ENCODE measurements at places on chromosomes 4 and X.

- DNase-seq = no peak
These were observed 16.9 kb upstream of the TSR2 start for GRCh38 chrX:54423161-54423888.

DNA sequence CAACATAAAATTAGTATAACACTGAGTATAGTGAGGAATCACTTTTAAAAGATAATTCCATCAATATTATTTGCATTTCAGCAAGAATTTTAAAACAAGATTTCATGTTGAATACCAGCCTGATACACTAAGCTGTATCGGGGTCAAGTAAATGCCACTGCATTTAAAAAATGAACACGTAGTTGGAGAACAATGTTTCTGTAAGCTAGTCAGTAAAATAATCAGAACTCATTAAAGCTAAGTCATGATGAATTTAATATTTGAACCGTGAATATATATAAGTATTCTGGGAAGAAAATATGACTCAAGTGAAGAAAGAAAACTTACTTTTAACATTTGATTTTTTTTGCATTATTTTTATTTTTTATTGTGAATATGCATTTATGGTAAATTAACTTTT is 611.0 kb upstream of the PABPC4L start:
- no peak for DNase-seq

- no peak for DNase-seq
These were observed 32.1 kb downstream of the UBE2K start for GRCh38 chr4:39730072-39730471.

DNA sequence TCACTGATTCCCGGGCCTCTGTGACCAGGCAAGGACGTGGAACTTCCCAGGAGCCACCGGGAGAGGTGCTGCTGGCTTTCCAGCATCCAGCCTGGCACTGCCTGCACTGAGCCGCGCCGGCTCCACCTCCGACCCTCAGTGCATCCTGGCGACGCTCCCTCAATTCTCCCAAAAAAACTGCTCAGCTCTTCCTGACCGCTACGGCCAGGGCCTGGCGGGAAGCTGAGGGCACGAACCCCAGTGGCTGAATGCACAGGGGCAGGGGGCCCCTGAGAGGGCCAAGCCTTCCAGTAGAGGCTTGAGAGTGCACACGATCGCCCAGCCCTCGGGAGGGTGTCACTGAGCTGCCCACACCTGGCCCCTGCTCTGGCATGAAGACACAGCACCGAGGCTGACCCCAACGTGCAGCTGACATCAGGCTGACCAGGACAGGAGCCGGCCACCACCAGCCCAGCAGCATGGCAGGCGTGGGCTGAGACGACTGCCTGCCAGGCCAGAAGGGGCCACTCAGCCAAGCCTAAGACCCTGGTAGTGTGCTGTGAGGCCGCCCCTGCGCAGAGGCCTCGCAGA is 6.9 kb downstream of the CTBP1 start:
- DNase-seq = no peak

DNA sequence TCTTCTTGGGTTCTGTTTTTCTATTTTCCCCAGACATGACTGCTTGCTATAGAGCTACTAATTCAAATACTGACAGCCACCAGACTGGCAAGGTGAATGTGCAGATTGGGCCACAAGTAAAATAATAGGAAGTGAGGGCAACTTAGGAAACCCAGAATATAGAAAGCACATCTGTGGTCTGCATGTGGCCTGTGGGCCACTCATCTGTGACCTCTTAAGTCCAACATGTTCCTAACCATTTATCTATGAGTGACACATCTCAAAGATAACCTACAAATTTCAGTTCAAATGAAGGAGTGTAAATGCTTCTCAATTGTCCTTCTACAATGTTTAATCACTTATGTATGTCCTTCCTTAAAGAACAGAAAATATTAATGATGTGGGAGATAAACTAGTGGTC is 128.9 kb downstream of the REELD1 start:
- DNase-seq = no peak

GRCh38 chr4:20297261-20297660 is 45.6 kb downstream of the SLIT2 start:
- DNase-seq = no peak

DNA sequence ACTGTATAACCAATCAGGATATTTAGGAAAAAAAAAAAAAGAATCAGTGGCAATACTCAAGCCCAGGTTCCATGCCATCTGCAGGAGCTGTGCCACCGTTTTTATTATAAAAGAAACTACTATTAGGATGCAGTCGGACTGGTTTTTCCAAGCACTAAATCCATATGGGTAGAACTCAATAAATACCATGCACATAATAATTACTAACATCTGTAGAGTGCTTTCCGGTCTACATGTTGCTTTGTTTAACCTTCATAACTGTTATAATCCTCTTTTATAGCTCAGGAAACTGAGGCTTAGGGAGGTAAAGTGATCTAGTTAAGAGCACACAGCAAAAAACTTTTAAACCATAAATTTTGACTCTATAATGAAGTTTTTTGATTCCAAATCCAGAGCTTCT is 24.0 kb downstream of the ARSJ start:
- no peak for DNase-seq

DNA sequence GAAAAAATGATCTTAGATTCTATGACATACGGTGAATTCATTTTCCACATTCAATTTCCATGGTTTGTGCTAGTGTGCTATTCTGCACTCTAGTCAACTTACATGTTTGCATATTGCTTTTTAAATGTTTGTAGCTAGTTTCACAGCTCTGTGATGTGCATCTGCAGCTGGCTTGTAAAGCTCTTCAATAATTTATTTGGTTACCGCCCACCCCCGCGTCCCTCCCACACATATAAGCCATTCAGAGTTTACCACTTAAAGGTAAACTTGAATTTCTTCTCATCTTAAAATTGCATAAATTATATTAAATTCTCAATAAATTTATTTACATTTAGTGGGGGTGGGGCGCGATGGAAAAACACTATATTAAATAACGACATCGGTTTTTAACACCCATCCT is 291 bp upstream of the NBDY start:
- no peak for DNase-seq

DNA sequence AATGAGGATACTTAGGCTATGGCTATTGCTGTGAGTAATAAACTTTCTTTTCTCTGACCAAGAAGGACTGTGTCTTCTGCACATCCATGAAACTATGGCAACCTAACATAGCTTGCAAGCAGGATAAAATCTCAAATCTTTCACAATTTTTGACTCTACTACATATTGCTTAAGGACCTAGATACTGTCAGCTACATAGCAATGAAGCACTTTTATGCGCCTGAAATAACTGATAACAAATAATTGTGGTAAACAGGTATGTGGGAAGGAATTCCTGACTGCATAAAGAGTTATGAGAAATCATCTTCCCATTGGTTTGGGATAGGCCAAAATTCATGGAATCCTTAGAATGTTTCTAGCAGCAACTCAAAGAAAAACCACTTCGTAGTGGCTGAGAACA is 41.2 kb upstream of the PDGFC start:
- DNase-seq = no peak

DNA sequence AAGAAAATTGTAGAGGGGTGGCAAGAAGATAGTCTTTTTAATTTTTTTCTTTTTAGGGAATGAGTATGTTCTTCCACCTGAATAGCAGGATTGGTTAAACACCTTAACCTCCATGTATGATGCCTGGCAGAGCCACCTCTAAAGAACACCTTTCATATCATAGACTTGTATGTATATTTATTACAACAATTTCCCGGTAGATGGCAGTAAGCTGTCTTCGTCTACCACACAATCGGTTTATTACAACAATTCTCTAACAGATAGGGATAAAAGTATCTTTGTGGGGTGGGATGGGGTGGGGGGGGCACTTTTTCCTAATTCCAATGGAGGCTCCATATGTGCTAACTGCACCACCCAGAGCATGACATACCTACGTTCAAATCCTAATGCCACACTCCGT is 255.5 kb downstream of the LDB2 start:
- DNase-seq = no peak

- no peak for DNase-seq
These were observed 17.8 kb upstream of the STOX2 start for GRCh38 chr4:183887351-183887750.

GRCh38 chr4:6878451-6879059 is 31.1 kb upstream of the TBC1D14 start:
- DNase-seq = no peak

GRCh38 chr4:54102531-54103106 is 2.7 kb downstream of the GSX2 start:
- DNase-seq = no peak

Data from effector memory CD4-positive, alpha-beta T cell (primary cell).